Muscle of leg (tissue), 16 donors: ENCODE measurements at places on chromosomes 2 and 18. TPM values are rescaled to one million over a fixed set of nuclear protein-coding genes. Genes with fewer than 3 reads are reported as not detected.

- DNase-seq, result no peak
These were observed 16.4 kb upstream of the IL1R2 start for GRCh38 chr2:101975171-101975870.

DNA sequence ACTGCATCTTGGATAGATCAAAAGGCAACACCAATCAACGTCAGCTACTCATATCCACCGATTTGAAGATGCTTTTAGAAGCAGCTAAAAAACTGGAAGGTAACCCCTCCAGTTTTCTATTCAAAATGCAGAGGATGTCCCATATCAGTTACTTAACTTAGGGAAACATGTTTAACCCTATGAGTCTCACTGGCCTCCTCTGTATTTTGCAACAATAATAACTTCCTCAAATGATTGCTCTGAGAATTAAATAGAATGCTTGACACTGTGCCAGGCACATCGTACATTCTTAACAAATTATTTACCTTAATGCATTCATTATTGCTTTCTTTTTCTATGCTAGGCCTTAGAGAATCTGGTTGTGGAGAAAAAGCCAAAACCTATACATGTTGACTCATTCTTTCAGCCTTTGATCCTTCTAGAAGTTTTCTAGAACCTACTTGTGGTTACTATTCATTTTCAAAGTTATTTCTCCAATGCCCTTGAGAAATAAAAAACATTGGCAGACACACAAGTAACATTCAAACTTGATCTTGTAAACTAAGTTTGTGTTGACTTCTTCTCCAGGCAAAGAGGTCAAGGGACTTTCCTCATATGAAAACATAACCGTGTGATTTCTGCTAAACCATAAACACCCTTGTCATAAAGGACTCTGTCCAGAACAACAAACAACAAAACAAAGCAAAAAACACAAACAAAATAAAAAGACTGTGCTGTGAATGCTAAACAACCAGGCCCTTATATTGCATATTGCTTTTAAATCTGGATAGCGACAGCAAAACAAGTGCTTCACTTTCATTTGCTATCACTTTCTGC is 4.6 kb downstream of the DOCK10 start:
- DNase-seq, result no peak

- no peak for DNase-seq
These were observed 973.4 kb upstream of the SOX11 start for GRCh38 chr2:4718777-4719176.

- no peak for DNase-seq
These were observed 29.4 kb downstream of the RHBDD1 start for GRCh38 chr2:226865273-226865672.

GRCh38 chr18:26813043-26813442 is 52.5 kb downstream of the AQP4 start:
- DNase-seq, result peak; percentile 77

Gene MAPRE3
- polyA plus RNA-seq, result 45.7 TPM

Gene TUBA3E
- polyA plus RNA-seq, result not detected

Gene POTEJ
- polyA plus RNA-seq, result not detected

DNA sequence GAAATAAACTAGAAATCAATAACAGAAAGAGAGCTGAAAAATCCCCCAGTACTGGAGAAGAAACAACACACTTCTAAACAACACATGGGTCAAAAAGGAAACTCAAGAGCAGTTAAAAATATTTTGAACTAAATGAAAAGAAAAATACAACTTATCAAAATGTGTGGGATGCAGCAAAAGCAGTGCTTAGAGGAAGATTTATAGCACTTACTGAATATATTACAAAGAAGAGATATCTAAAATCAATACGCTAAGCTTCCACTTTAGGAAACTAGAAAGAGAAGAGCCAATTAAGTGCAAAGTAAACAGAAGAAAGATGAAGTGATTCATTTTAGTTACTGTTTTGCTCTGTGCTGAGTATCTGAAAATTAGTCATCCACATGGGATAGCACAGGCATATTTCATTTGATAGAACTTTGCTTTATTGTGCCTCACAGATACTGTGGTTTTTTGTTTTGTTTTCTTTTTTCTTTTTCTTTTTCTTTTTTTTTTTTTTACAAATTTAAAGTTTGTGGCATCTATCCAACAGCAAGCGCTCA is 17.0 kb downstream of the TGFA start:
- no peak for DNase-seq

DNA sequence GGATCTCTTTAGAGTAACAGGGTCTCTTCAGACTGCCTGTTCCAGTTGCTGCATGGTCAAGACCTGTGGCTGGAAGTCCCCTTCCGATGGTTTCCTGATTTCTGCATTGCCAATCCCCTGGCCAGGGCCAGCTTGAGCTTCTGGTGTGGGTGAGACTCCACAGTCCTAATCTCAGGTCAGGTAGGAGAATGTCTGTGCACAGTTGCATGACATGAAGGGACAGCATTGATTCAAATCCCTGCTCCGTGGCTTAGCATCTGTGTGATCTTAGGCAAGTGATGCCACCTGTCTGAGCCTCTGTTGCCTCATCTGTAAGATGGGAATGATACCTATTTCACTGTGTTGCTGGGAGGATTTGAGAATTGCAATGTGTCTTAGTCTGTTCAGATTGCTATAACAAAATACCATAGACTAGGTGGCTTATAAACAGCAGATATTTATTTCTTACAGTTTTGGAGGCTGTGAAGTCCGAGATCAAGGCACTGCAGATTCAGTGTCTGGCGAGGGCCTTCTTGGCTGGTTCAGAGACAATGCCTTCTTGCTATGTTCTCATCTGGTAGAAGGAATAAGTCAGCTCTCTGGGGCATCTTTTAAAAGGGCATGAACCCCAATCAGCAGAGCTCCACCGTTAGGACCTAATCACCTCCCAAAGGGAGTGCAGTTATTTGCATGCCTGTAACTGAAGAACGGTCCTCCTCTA is 66.2 kb downstream of the ATOH8 start:
- no peak for DNase-seq

- DNase-seq, result no peak
These were observed 73.9 kb downstream of the MTCL1 start for GRCh38 chr18:8779251-8779650.

DNA sequence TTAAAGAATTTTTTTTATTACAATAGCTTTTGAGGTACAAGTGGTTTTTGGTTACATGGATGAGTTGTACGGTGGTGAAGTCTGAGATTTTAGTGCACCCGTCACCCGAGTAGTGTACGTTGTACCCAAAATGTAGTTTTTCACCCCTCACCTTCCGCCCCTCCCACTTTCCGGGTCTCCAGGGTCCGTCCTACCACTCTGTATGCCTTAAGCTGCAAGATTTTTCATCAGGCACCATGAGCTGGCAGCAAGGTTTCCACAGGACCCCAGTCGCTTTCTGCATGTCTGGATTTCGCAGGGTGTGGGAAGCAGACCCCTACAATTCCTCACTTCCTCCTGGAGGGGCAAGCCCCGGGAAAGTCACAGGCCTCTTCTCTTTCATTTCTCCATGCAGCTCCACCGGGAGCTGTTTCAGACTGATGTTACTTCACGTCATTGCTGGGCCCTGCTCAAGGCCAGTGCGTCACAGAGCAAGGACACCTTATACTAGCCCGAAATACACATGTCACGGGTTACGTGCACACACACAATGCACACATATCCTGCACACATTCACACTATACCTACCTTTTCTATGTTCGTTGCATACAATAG is 179.1 kb downstream of the ZFP36L2 start:
- DNase-seq, result peak; percentile 62

DNA sequence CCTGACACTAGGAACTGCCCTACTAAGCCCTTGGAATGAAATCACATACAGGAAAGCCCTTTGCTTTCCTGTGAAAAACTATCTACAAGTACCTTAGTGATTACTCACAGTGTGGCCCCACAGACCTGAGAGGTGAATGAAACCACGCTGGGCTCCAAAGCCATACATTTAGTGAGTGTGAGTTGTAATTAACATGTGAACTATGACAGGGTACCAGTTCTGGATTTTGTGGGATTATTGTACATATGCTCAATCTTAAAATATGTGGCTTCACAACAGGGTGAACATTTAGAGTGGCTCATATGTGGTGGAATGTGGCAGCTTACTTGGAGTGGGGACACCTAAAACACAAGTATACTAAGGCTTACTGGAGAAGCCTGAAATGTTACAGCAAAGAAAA is 12.3 kb downstream of the KCTD1 start:
- DNase-seq, result no peak

DNA sequence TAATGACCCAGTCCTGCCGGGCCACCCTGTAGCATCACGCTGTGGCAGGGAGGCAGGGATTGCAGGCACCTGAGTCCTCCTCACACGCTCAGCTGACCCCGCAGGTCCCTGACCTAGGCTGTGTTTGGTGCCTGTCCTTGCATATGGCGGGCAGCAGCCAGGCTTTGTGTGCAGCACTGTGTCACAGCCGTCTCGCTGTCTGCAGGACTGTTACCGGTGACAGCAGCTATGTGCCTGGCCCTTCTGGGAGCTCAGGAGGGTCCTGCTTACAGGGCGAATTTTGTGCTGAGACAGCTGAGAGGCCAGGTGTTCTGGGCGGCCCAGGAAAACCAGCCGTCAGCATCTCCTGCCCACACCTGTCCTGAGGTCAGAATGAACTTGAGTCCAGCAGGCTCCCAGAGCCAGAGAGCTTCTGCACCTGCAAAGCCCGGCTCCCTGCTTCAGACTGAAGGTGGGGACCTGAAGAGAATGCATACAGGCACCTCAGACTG is 10.4 kb upstream of the ARID5A start:
- DNase-seq, result no peak

- no peak for DNase-seq
These were observed 4.9 kb upstream of the MAT2A start for GRCh38 chr2:85534099-85534498.

DNA sequence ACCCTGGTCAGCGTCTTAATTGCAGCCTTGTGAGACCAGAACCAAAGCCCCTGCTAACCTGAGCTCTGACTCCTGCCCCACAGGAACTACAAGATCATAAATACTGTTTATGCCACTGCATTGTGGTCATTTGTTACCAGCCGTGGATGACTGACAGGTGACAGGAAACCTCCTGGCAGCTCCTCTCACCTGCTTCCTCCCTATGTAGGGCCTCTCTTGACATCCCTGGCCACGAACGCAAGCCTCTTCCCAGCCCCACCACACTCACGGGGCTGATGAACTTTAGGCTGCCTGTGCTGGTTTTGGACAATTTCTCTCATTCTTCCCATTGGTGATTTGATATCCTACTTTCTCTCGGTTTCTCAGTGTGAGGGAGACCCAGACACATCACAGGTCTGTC is 357.2 kb upstream of the MYT1L start:
- DNase-seq, result no peak

- DNase-seq, result no peak
These were observed 214.0 kb downstream of the CYP26B1 start for GRCh38 chr2:71933467-71934319.

DNA sequence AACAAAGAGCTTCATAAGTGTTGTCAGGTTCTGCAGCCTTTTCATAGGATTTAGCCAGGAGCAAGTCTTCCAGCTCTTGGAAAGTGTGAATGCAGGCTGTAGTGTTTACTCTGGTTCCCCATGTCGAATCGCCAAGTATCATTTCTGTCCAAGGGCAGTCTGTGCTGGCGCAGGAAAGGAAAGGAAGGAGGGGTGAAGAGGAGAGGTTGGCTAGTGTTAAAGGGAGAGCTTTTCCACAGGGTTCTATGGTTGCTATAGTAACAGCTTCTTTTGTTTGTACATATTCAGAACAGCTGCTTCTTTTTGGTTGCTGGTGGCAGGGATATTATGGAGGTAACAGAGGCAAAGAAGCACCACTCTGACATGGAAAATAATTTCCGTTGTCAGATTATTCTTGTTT is 69.9 kb downstream of the KCNH7 start:
- peak; percentile 88 for DNase-seq

Gene TMEM178A
- 12.6 TPM for polyA plus RNA-seq

Gene C2orf80
- polyA plus RNA-seq, result not detected

DNA sequence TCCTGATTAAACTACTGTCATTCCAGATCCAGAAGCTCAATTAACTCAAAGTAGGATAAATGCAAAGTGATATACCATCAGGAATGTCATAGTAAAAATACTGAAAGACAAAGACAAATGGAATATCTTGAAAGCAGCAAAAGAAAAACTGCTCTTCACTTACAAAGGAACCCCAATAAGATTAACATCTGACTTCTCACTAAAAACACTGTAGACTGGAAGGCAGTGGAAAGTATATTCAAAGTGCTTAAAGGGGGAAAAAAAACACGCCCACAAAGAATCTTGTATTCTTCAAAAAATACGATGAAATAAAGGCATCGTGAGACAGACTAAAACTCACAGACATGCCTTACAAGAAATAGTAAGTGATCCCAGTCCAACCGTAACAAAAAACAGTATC is 195.7 kb downstream of the DOK6 start:
- DNase-seq, result no peak

DNA sequence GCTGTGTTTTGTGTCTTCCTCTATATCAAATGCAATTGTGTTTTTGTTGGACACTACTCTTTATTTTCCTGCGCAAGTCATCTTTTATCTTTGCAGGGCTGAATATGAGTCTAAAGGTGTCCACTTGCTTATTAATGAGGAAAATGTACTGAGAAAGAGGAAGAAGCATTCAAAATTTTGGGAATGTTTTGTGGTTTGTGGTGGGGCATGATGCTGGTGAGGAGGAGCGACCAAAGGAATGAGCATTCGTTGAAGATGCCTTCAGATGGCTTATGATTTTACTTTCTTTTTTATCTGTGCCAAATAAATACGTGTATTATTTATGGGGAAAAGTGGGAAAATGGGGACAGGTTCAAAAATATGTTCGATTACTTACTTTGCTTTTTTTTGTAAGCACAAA is 63.9 kb upstream of the SMIM21 start:
- DNase-seq, result no peak

- no peak for DNase-seq
These were observed 29.2 kb downstream of the HS6ST1 start for GRCh38 chr2:128289439-128289838.

GRCh38 chr2:26840937-26841610 is 6.9 kb upstream of the DPYSL5 start:
- no peak for DNase-seq

DNA sequence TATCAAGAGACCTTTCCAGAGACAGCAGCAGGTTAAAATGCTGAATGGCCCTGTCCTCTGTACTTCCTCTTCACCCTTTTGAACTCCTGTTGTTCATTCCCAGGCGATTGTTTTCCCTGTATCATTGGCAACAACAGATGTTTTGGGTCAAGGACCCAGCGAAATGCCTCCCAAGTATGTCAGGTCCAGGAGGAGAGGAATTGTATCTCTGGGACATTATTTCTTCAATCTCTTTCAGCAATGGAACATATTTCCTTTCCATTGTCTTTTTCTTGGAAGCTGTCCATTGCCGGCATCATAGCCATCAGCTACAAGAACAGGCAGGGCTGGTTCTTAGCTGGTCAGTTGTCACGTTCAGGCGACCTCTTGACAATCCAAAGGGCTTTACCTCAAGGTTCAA is 76.2 kb downstream of the NRP2 start:
- DNase-seq, result no peak

GRCh38 chr2:190947141-190947540 is 66.5 kb downstream of the GLS start:
- DNase-seq, result peak; percentile 39

Gene HOXD13
- polyA plus RNA-seq, result 0.08 TPM

GRCh38 chr2:239870276-239870675 is 154.9 kb downstream of the NDUFA10 start:
- no peak for DNase-seq

Gene DYSF
- polyA plus RNA-seq, result 111 TPM
